DMS53 (cell line): ENCODE measurements at places on chromosomes 7 and 10.

DNA sequence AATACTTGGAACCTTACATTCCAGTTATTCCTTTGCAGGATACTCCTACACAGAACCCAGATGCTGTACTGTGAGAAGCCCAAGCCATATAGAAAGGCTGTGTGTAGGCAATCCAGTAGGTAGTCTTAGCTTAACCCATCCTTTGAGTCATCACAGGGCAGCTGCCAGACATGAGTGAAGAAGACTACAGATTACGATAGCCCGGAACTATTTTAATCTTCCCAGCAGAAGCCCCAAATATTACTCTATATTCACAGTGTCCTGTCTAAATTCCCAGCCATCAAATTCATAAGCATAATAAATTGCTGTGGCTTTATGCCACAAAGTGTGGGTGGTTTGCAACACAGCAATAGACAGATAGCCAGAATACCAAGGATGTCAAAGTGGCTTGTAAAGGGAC, 474.1 kb upstream of the STEAP1 start:
- no peak for DNase-seq

DNA sequence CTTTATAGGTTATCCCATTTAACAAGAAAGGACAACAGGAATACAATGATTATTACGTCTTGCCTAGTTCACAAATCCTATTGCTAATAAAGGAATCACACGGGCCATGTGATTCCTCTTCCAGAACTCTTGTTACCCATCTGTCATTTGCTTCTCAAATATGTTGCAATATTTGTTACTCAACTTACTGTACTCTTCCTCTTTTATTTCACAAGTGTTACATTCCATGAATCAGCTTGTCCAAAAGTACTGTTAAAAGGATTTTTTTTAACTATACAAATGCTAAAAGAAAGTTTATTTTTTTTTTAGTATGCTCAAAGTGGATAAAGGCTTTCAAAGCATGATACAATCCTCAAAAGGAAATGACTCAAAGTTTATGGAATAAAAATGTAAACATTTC, 3.9 kb upstream of the CD36 start:
- peak; percentile 9 for DNase-seq

DNA sequence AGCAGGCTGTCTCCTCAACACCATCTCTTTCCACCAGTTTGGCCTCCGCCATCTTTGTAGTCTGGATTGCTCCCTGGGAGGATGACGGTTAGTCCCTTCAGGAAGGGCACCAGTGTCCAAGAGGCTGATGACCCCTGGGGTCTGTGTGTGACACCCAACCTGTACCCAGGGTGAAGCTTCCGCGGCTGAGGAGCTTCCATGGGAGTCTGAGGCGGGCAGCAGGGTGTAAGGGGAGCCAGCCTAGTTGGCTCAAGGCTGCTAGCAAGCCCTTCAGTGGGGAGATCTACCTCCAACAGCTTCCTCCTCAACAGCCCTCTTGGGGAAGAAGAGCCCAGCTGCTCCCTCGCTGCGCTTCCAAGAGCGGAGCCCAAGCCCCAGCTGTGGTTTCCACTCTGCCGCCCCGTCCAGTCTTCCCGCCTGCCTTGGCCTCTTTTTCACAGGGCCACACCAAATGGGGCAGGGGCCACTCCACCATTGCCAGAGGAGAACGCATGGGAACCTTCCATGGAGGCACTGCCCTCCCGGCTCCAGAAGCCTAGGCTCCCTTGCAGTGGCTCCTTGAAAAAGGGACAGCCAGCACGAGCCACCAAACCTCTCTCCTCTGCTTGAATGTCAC, 57.4 kb downstream of the TMEM209 start:
- DNase-seq = no peak

DNA sequence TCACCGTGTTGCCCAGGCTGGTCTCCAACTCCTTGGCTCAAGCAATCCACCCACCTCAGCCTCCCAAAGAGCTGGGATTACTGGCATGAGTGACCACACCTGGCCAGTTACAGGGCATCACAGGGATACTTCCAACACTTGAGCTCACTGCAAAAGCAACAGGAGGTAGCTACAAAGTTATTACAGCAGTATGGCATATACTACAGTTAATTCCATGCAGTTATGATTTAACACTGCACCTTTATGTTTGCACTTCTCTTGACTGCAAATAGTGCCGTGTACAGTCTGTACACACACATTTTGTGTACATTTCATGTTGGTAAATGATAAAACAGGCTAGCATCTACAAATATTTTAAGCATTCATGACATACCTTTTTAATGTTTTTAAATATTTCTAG, 21.3 kb downstream of the SRPK2 start:
- peak; percentile 78 for DNase-seq

DNA sequence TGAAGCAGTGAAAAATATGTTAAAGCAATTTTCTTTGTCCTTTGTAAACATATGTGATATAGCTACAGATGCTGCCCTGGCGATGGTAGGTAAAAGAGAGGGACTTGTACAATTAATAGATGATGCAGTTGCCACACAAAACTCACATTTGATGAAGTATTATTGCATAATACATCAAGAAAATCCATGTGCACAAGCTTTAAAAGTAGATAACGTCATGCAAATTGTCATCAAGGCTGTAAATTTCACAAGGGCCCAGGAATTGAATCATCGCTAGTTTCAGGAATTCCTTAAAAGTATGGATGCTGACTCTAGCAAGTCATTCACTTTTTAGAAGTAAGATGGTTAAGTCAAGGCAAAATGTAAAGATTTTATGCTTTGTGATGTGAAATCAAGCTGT, 10.0 kb downstream of the CYP3A5 start:
- no peak for DNase-seq

- no peak for DNase-seq
Observed at GRCh38 chr10:104690959-104691358, 49.9 kb downstream of the SORCS3 start.

GRCh38 chr7:143279186-143280098, 5.3 kb upstream of the TMEM139 start:
- peak; percentile 52 for DNase-seq

DNA sequence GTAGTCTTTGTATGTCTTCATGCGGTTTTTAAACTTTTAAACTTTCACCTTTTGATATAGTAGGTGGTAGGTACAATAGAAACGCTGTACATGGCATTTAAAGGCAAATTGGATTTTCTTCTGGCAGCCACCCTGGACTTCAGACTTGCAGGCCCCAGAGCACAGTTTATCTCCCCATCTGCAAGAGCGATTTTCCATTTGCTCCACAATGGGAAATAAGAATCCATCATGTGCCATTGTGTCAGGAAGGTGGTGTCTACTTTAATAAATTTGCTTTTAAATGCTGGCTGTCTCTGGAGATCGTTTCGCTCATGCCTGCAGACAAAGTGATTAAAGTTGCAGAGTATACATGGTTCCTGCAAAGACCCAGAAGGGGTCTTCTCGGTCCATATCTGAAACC, 38.9 kb downstream of the UNC5B start:
- no peak for DNase-seq

DNA sequence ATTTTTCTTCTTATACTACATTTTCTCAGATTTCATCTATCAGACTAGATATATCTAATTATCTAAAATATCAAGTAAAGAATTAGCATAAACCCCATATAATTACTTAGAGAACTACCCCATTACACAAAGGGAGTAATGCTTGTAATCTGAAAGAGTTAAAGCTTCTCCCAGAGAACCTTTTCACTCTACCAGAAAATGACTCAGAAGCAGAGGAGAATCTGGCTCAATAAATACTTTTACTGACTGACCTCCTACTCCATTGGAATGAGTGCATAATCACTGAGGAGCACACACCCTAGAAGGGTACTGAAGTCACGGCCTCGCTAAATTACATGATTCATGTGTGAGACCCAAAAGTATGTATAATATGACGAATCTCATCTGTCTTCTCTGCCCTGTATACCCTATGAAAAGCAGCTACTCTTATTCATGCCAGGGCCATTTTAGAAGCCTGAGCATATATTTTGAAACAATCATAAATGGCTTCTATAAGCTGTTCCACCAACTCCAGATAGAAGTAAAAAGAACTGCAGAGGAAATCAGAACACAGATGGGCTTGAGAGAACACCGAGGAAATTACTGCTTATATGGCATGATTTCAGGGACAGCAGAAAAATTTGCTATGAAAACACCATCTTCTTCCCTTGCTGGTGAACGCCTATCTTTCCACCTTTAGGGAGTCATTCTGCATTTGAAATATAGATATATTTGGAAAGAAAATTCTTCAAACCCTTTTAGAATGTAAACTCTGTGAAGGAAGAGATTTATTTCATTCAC, 32.7 kb downstream of the DNMBP start:
- DNase-seq = no peak

GRCh38 chr7:36116347-36117202, 36.5 kb upstream of the EEPD1 start:
- DNase-seq = no peak

DNA sequence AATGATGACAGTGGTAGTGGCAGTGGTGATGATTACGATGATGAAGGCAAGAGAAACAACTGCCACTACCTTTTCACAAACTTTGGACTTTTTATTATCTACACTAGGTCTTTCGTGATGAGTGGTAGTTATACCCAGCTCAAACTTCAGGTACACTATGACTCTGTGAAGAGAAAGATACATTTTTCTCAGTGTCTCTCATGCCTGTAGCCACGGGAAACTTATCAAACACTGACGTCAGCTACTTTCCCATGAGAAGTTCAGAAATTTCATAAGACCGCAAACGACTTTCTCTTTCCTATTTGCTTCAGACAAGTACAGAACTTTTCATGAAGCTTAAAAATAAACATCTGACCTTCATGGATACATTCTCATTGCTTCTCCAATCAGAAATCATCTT, 57.0 kb downstream of the CALD1 start:
- no peak for DNase-seq

GRCh38 chr7:91397096-91397495, 132.9 kb downstream of the FZD1 start:
- DNase-seq = peak; percentile 51

GRCh38 chr7:25596443-25596842, 368.2 kb upstream of the NPVF start:
- no peak for DNase-seq

GRCh38 chr10:68153473-68154210, 44.4 kb downstream of the MYPN start:
- DNase-seq = peak; percentile 88

DNA sequence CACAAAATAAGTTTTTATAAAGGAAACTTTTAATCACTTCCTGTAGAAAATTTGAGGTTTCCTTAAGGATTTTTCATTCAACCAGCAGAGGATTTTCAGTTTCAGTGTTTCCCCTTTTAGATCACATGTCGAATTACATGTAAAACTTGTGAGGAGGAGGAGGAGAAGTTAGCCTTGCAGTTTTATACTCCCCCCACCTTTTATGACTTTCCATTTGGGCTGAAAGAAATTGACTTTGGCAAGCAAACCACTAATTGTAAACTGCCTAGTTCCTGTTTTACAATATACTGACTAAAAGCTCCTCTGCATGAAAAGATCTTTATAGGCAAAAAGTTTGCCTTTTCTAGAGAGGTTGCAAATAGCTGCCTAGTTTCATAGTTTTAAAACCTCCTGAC, 3.0 kb downstream of the BAMBI start:
- no peak for DNase-seq

DNA sequence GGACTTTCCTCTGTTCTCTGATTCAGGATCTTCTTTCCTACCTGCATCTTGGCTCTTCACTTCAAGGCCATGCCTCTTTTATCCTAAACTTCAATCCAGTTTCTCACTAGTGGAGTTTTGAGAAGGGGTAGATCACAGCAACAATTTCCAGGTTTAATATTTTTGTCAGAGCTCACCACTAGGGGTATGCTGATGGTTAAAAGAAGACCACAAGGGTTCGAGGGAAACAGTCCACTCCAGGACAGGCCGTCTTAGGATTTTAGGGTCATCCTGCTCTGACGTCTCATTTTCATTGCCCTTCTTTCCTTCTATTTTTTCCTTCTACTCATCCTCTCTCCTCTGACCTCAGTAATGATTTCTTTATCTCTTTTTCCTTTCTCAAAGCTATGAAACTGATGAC, 11.3 kb downstream of the STAG3 start:
- no peak for DNase-seq

DNA sequence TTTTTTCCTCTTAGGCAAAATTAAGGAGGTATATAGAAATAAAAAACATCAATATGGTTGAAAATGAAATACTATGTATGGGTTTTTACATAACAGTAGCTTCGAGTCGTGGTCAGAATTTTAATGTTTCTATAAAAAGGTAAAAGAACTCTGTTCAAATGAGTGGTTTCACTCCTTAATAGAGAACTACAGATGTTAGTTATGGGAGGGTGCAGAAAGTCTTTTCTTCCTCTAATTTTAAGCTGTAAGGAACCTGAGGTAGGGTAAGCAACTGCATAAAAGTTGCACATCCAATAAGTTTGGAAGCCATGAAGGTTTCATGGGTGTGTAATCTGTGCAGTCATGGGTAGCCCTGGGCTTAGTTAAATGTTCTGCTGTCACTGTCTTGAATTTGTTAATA, 141.3 kb downstream of the SUGCT start:
- no peak for DNase-seq

DNA sequence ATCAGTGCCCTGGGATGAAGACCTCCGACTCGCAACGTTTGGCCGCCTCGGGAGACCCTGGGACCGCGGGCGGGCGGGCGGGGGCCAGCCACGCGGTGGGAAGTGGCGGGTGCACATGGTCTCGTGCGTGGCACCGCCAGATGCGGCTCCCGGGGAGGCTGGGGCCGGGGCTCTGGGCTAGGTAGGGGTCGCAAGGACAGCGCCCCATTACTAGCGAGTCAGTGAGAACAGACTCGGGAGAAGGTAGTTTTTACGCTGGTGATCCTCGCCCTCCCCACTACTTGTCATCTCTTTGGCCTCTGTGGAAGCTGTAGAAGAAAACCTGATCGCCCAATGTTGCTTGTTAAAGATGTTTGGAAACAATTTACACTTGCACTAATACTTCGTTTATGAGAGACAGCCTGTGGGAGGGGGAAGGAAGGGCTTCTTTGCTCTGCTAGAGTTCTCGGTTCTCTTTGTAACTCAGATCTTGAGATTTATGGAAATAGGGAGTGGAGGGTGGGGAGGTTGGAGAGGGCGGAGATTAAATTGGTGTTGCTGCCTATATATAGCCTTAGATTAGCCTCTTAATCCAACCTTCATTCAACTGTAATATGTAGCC, 591 bp downstream of the BZW2 start:
- peak; percentile 61 for DNase-seq

DNA sequence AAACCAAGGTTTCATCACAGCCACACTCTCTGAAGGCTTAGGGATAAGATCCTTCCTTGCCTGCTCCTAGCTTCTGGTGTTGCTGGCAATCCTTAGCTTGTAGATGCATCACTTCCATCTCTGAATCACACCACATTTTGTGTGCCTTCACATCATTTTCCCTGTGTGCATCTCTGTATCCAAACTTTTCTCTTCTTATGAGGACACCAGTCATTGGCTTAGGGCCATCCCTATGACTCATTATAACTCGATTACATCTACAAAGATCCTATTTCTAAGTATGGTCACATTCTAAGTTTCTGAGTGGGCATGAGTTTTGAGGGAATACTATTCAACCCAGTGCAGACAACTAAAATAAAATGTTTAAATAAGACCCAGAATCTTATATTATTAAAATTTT, 121.7 kb downstream of the C7orf25 start:
- DNase-seq = no peak

DNA sequence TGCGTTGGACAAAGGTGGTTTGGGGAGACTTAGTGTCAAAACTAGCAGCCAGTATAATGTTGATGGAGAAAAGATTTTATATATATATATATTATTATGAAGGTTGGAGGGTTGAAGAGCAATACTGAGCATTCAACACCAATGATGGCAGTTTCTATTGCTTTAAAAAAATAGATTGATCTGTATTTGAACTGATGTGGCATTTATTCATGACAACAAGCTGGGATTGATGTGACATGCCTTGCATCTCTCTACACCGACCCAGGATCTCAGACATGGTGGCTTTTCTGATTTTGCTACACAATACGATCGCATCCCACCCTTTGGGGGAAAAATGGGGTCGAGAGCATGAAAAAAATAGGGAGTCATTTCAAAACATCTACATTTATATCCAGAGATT, 175.4 kb downstream of the POU6F2 start:
- no peak for DNase-seq
